ENCODE measurements at places on chromosomes 11 and 22.

DNA sequence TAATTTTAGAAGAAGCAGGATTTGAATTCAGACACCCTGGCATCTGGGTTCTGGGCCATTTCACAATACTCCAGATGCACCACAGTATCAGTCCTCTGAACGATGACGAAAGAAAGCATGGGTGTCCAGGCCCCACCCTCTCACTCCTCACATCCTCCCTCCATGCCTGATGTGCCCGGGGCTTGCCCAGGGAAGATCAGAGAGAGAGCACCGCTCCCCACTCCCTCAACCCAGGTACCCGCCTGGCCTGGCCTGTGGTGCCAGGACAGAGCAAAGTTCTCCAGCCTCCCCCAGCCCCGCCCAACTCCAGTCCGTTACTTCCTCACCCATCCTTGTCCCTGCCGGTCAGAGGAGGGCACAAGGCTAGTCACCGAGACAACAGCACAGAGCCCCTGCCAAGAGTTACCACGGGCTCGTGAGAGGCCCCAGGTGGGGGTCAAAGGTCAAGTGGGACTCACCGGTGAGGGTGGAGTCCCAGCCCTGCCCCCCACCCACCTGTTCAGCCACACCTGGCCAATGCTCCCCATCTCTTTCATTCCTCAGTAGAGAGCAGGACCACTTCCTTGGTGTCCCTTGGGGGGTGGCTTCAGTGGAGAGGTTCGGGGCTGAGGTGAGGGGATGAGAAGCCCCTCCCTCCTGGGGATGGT lies 8.1 kb downstream of the BCL9L start:
- DNase-seq: no peak

DNA sequence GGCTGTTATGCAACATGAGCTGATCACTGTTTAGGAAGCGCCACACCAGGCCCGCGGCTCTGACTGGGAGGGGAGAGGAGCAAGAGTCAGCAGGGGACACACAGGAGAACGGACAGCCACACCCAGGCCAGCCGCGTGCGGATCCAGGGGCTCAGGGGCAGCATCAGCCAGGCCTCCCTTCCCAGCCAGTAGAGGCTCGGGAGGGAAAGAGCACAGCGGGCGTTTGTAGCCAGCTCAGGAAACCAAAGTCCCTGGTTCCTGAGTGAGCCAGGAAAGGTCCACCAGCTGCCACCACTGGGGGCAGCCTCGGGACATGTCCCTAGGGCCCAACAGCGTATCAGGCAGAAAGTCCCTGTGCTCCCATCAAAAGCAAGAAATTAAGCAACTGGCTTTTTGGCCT lies 71.8 kb upstream of the PITPNB start:
- no peak for DNase-seq

- DNase-seq: peak; percentile 4
These were observed 2.0 kb downstream of the GNAZ start for GRCh38 chr22:23072077-23072910.

GRCh38 chr11:65310215-65310614 lies 4.5 kb upstream of the CDC42EP2 start:
- no peak for DNase-seq

- DNase-seq: peak; percentile 14
These were observed 43.6 kb downstream of the MRE11 start for GRCh38 chr11:94450048-94450447.

DNA sequence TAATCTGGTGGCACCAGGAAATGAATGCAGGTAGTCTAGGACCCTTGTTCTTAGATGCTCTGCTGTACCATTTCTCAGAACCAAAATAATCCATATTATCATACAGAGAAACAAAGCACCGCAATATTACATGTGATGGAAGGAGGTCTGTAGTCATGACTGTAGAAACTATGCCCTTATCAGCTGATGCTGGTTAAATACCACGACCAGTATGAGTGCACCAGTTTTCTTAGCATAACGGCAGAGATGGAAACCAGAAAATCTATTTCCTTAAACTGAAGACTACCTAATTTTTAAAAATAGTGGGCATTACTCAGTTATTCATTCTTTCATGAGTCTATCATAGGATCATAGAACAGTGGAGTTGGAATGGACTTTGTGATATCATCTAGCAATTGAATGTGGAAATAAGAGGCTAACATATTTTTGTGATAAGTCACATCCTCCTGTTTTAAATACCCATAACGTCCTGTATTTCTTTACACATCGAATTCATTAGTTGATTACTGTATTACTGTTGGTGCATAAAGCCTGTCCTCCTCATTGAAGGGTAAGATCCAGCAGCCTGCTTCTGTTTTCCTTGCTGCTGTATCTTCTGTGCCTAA lies 15.1 kb downstream of the JHY start:
- DNase-seq: peak; percentile 40

DNA sequence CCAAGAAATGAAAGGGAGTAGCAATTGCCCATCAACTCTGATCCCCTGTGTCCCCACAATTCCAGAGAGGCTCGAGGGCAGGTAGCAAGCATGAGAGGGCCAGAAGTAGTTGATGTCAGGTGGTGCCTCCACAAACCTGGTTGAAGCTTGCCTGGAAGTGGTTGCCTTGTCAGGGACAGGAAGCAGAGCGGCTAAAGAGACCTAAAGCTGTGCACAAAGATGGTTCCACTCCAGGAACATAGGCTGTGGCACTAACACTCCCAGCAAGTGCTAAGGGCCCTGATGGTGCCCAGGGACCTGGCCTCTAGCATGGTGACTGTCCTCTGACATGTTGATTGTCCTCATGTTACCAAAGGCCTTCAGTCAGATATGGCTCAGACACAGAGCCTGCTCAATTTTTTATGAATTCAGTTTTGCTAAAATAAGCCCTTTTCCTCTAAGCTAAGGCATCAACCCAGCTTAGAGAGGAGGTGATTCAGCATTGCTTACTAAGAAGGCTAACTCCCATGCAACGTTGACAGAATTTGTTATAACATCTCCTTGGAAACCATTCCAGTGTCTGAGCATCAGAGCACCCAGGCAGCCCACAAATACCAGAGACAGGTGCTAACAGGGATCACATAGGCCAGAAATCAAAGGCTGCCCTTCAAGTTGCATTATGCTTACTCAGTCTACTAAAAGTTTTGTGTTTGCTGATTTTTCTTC lies 196.3 kb upstream of the ARHGAP20 start:
- DNase-seq: peak; percentile 41

- no peak for DNase-seq
These were observed 600 bp upstream of the CENPM start for GRCh38 chr22:41947424-41948080.

- no peak for DNase-seq
These were observed 49.6 kb upstream of the KIRREL3 start for GRCh38 chr11:127050186-127050585.

- no peak for DNase-seq
These were observed 13.6 kb upstream of the RFPL2 start for GRCh38 chr22:32218470-32218869.

GRCh38 chr11:85947431-85948272 lies 92.5 kb downstream of the CCDC83 start:
- peak; percentile 78 for DNase-seq

GRCh38 chr11:37926772-37927171 lies 1328.7 kb upstream of the RAG2 start:
- DNase-seq: no peak

DNA sequence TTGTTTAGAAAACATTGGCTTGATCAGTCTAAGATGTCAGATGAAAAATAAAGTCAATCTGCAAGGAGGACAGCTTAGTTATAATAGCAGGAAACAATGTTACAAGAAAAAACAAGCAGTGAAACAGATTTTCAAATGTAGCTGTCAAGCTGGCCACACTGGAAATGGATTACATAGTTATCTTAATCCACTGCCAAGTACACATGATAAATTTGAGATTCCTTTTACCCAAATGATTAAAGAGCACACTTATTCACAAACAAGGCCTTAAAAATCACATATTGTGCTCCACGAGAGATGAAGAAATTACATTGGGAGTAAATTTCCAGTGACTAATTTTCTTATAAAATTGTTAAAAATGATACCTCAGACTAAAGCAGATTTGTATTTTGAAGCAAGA lies 17.5 kb upstream of the ESAM start:
- DNase-seq: no peak

- no peak for DNase-seq
These were observed 21.5 kb downstream of the SHANK3 start for GRCh38 chr22:50694099-50694605.

DNA sequence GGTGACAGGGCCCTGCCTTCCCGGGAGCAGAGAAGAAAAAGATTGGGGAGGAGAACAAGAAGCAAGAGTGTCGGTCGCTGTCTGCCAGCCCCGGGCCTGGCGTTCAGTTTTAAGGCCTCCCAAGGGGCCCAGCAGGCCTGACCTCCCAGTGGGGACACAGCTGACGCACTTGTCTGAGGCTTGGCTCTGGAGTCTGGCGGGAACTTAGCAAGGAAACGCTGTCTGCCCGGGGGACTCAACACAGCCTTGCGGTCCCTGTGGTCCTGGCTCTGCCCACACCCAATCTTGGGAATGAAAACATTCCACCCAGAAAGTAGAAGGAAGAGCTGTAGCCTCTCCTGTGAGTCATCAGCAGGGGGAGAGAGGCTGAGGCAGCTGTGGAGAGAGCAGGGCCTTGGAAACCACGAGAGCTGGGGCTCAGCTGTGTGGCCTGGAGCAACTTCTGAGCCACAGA lies 54.4 kb downstream of the TRAF6 start:
- peak; percentile 97 for DNase-seq

GRCh38 chr22:49118065-49118464 lies 709.6 kb downstream of the BRD1 start:
- DNase-seq: no peak

DNA sequence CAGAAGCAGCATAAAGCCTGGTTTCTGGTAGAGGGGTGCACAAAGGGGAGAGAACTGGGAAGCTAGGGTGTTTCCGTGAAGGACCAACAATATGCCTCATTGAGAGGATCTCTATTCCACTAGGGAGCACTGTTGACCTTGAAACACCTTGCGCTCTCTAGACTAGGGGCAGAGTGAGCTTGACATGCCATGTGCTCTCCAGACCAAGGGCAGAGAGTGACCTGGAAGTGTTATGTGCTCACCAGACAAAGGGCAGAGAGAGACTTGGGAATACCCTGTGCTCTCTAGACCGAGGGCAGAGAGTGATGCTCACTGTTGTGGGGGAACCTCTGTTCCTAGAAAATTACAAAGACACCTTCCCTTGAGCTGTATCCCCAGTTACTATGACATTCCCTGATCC lies 15.2 kb upstream of the EI24 start:
- no peak for DNase-seq

- DNase-seq: no peak
These were observed 94.8 kb downstream of the TEAD1 start for GRCh38 chr11:12768726-12769673.

GRCh38 chr22:39943337-39943736 lies 16.9 kb upstream of the TMA7B start:
- DNase-seq: no peak

GRCh38 chr22:45754822-45755221 lies 83.2 kb downstream of the ATXN10 start:
- DNase-seq: no peak

GRCh38 chr11:85590848-85591483 lies 36.2 kb downstream of the DLG2 start:
- peak; percentile 24 for DNase-seq

DNA sequence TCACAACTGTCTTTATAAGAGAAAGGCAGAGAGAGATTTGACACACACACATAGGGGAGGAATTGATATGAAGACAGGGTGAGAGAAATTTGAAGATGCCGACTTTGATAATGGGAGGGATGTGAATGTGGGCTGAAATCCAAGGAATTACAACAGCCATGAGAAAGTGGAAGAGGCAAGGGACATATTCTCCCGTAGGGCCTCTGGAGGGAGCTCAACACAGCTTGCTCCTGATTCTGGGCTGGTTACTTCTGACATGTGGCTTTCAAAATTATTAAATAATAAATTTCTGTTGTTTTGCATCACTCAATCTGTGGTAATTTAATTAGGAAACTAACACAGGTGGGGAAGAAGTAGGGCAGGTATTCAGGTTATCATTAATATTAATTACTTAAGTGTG lies 282.9 kb downstream of the LUZP2 start:
- no peak for DNase-seq

DNA sequence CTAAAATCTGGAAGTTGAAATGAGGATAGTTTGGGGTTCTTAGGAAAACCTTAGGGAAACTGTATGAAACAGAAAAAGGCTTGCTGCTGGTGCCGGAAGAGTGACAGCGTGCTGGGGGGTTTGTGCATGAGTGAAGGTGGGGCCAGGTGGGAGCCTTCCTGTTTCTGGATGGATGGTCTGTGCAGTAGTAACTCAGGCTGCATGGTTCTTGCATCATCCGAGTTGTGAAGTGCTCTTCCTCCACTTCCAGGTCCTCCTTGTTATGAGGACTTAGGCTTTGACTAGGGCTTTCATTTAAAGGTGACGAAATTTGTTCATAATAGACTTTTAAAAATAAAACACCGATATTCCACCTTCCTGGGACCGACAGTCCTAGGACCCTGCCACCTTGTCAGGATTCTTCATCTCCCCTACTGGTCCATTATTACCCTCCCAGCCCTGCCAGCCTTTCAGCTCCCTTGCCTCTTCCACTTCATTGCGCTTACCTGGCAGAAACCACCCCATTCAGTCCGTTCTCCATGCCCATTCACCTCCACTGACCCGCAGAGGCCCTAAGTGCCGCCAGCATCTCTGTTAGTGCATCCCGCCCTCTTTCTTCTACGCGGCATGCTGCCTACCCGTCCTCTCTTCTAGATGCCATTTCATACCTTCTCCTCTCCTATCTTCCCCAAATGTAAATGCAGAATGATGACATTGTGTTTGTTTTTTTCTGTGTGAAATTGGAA lies 47.3 kb downstream of the PPFIA1 start:
- no peak for DNase-seq

DNA sequence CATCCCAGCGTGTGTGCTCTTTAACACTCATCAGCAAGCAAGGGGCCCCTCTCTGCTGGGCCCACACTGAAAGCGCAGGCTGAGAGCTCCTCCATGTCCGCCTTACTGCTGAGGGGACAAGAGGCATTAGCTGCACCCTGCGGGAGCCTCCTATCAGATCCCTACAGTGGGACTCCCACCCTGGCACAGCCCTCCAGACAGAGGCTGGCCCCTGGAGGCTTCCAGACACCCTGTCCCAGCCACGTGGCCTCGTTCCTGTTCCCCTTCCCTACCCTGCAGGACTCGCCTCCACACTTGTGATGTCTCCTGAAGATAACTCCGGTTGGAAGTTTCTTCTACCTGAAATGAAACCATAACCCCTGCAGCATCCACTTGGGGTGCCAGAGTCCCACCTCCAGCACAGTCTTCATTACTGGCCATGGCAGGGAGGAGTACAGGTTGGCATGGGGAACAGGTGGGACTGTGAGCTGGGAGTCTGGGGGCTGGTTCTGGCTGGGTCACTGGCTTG lies 5.0 kb upstream of the SH3BP1 start:
- DNase-seq: no peak

DNA sequence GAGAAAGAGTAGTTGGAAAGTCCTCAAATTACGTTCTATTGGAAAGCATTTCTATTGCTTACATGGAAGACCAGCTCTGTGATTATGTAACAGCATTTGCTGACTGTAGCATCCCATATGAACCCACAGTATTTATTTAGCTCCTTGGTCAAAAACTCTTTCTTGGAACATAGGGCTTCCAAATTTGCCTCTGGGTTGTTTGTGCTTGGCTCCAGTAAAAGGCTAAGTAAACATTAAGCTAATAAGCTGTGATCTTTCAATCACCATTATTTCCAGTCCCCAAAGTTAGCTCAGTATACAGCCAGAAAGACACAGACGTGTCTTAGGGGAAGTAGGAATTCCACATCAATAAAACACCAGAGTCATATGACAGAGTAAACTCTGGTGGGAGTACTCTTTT lies 668.8 kb downstream of the DLG2 start:
- no peak for DNase-seq

- DNase-seq: no peak
These were observed at the start of gene KCNJ1 for GRCh38 chr11:128867277-128867676. KCNJ1 (minus strand) TSS chr11:128867296; CDS start chr11:128840243, 27,053 bp downstream.

- DNase-seq: no peak
These were observed 16.0 kb upstream of the TMPRSS4 start for GRCh38 chr11:118060869-118061268.

- DNase-seq: no peak
These were observed 859 bp upstream of the FGF19 start for GRCh38 chr11:69704508-69705253.
